ENCODE measurements at places on chromosomes 4 and X.
A peak's percentile ranks its signal among the peaks of the same experiment; 100 is the strongest.

DNA sequence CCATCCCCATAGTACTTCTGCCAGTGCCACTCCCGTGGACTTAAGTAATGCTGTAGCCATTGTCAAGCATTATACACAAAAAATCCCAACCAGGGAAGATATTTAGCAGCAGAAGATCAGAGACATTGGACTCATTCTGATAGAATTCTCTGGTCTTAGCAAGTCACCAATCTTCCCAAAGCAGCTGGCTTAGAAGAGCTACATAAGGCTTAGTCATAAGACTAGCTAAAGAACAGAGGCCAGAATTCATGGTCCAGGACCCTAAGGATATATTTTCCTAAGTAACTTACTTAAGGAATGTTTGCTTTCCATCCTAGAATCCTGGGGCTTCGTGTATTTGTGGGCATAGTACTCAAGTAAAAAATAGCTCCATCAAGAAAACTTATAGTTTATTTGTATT lies 100.3 kb upstream of the SLIT2 start:
- DNase-seq = no peak

GRCh38 chr4:55979562-55979961 lies 30.8 kb downstream of the CEP135 start:
- DNase-seq = no peak

DNA sequence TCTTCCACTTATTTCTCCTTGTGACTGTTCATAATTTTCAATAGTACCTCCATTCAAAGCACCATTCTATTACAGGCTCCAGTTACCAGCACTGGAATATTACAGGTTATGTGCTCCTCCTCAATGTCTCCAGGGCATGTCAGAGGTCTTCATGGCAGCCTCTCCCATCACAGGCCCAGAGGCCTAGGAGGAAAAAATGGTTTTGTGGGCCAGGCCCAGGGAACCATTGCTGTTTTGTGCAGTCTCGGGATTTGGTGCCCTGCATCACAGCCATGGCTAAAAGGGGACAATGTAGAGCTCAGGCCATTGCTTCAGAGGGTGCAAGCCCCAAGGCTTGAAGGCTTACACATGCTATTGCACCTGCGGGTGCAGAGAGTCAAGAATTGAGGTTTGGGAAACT lies 7.2 kb upstream of the PNMA3 start:
- DNase-seq = no peak

- peak; percentile 64 for DNase-seq
Observed at GRCh38 chrX:66728818-66729271, 90.0 kb upstream of the EDA2R start.

GRCh38 chr4:101584306-101584705 lies 206.2 kb upstream of the BANK1 start:
- DNase-seq = no peak

DNA sequence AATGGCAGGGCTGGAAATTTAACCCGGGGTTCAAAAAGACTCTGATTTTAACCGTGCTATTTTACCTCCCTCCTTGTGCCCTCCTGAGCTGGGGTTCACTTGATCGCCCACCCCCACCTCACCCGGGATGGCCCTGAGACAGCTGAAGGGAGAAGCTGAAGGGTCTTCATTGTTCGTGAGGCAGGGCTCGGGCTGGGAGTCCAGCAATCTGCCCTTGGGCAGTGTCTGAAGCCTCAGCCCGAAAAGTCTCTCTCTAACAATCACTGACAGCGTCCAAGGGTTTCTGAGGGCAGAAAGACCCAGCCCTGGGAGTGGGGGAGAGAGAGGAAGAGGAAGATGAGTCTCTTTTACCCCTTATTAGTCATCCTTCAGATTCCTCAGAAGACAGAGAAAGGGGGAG lies 39.4 kb upstream of the PHOX2B start:
- no peak for DNase-seq

GRCh38 chr4:155599596-155599995 lies 67.1 kb upstream of the GUCY1A1 start:
- no peak for DNase-seq

DNA sequence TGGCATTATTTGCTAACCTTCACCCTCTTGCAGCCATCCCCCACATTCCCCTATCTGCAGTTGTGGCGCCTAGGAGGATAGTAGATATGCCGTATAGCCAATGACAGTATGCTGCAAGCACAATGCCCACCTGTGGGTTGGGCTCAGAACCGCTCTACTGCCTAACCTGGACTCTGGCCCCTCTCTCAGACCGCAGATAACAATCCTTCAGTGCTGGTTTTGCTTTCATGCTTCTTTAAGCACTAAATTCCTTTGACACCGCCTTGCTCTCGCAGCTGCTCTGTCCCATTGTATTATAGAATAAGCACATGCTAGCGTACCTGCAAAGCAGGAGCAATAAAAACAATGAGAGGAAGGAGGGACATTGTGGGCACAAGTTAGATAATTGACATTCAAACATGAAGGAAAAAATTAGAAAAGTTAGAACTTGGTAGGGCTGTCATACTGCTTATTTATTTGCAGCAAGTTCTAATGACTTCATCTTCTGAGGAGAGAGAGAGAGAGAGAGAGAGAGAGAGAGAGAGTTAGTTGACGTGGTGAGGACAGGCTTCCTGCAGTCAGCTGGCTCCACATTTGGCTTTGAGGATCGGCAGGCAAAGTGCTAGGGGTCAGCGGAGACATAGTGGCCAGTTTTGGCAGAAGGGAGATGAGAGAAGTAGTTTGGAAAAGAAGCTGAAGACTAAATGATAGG lies 55.8 kb downstream of the WWC2 start:
- DNase-seq = no peak

- no peak for DNase-seq
Observed at GRCh38 chr4:76558396-76559235, 123.6 kb downstream of the SHROOM3 start.

- no peak for DNase-seq
Observed at GRCh38 chr4:164802301-164802901, 48.5 kb downstream of the SMIM31 start.

DNA sequence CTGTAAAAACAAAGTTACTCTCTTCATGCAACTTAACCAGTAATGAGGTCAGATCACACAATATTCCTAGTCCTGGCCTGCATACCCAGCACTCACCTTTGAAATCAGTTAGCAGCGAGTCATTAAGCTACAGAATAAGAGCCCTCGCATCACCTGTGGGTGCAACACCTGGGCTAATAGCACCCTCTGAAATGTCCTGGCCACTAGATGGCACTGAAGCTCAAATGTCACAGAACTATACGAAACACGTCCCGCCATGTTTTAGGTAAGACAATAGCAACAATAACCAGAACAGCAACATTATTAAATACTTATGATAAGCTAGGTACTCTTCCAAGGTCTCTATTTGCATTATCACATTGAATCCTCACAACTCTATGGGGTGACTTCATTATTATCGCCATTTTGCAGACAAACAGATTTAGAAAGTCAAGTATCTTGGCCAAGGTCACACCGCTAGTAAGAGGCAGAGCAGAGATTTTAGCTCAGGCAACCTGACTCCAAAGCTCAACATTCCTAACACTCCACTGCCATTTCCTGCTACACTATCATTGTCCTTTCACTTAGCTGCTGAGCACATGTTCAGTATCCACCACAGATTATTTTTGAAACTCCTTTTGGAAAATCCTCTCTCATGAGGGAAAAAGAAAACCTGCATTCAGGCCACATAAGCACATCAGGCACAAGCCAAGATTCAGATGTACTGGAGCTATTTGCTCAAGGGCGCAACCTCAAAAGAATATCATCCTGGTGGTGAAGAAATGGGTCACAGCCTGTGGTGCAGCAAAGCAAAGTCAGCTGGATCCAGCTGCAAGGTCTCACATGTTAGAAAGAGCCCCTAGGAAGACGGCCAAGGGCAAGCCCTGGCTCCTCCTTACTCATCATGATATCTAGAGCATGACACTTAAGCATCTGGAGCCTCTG lies 59.5 kb upstream of the KDR start:
- peak; percentile 31 for DNase-seq

DNA sequence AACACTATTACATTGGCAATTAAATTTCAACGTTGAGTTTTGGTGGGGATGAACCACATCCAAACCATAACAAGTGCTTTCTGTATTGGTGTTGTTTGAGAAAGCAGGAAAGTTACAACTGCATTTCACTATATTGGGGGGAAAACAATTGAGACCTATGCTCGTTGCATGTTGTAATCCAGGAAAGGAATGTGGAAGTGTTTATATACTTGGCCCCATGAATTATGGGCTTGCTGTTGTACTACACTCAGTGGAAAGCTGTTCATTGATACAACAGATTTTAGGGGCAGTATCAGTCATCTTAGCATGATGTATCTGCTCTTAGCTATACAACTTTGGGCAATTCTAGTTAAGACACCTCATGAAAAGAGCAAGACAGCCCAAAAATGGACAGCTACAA lies 52.4 kb downstream of the KLHL5 start:
- no peak for DNase-seq

All from CD4-positive, alpha-beta T cell treated with Interleukin-6 for 4 hours (primary cell).